ENCODE measurements at places on chromosomes 4 and X. TPM values are rescaled to one million over a fixed set of nuclear protein-coding genes. Genes with fewer than 3 reads are reported as not detected.

PAGE2 gene
- not detected for total RNA-seq

NPNT gene
- total RNA-seq: 0.06 TPM

IGFBP7 gene
- total RNA-seq: not detected

TAF7L gene
- 0.11 TPM for total RNA-seq

TSPAN7 gene
- total RNA-seq: 3.2 TPM

GPR50 gene
- total RNA-seq: not detected

KLHL4 gene
- total RNA-seq: not detected

TENT5D gene
- total RNA-seq: not detected

IQCM gene
- total RNA-seq: not detected

GRCh38 chrX:154351183-154352011, 23.0 kb downstream of the FLNA start:
- no peak for DNase-seq

- no peak for DNase-seq
These were observed 49.5 kb upstream of the MAGEA8 start for GRCh38 chrX:149831473-149831872.

- no peak for DNase-seq
These were observed 69.0 kb downstream of the PARM1 start for GRCh38 chr4:75001871-75002270.

DNA sequence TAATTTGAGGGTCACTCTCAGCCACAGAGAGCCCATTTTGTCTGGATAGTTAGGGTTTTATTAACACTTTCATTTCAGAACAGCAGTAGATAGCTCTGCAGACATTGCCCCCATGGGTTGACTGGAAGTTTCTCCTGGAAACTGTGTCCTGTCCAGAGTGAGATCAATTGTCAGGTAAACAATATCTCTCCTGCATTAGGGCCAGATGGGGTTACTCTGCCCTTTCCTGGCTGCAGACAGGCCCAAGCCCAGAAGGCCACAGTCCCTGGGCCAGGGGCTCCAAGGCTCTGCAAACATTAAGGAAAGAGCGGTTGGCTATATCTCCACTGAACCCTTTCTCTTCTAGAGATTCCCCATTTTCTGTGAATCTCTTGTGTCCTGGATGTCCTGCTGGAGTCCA, 436.8 kb upstream of the PRKX start:
- DNase-seq: no peak

GRCh38 chr4:113013751-113014150, 35.7 kb upstream of the ANK2 start:
- DNase-seq: no peak

- no peak for DNase-seq
These were observed 122.0 kb downstream of the CORIN start for GRCh38 chr4:47715716-47716416.

GRCh38 chrX:38806875-38807621, 5.8 kb downstream of the MID1IP1 start:
- no peak for DNase-seq

GRCh38 chr4:189206953-189207352, 733.7 kb upstream of the FRG1 start:
- DNase-seq: no peak

GRCh38 chrX:42771506-42772335, 6.2 kb downstream of the PPP1R2C start:
- DNase-seq: no peak

DNA sequence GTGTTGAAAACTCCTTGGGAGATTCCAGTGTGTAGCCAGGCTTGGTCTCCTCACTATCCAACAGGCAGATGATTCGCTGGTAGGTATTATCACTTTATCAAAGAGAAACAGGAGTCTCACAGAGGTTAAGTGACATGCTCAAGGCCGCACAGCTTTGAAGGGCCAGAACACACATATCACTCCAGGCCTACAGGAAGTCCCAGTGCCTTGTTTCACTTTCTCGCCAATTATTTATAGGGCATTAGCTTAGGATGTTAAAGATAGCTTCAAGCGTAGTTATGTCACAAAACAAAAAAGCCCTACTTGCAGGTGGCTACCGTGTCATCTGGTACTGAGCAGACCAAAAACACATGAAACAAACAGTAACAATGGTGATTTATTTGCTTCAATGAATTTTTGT, 13.2 kb downstream of the ATP8A1 start:
- no peak for DNase-seq

DNA sequence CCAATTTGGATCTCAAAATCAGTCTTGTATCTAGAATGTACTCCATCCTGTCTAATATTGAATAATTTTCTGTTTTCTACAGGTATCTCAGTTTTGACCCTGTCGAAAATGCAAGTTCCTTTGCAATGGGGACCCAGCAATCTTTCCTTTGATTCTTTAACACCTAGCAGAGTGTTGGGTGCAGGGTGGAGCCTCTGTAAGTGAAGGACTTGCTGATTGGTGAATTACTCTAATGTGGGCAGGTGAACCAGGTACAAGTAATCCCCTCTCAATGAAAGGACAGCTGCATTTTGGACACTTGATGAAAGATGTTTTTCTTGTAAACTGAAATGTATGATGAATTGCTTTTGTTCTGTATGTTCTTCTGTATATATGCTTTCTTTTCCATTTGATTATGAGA, 54.9 kb downstream of the NWD2 start:
- DNase-seq: no peak

DNA sequence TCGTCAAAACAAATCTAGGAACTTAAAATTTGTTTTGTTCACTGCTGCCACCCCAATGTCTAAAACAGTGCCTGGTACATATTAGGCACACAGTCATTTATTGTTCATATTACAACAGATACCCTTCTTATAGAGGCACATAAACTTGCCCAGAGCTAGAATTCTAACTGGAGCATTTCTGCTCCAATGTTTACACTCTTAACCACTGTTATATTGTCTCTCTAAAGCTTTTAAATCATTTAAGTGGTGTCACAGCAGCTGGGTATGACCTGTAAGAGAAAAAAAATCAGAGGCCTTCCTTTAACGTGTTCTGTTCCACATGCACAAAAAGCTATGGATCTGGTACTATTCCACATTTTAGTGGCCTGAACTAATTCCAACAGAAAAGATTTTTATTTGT, 3.0 kb downstream of the UBE2D3 start:
- no peak for DNase-seq

GRCh38 chrX:141668371-141668770, 30.2 kb downstream of the SPANXD start:
- DNase-seq: no peak

GRCh38 chr4:5654791-5655190, 53.6 kb downstream of the EVC2 start:
- no peak for DNase-seq

DNA sequence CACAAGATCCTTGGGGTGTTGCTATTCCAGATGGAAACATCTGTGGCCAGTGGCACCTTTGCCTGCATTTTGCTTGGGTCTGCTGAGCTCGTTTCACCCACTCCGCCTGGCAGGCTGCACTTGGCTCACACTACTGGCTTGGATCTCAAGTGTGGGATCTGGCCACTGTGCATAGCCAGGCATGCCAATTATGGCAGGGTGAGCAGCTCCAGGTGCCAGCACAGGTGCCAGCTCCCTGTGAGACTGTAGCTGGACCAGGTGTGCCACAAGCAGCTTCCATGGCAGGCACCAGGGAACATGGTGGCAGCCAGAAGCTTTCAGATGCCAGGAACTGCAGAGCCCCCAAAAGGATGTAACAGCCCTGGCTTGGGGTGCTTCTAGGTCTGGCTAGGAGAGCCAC, 463.8 kb upstream of the PABPC4L start:
- no peak for DNase-seq

- DNase-seq: no peak
These were observed 28.0 kb upstream of the NDUFC1 start for GRCh38 chr4:139330283-139330682.

DNA sequence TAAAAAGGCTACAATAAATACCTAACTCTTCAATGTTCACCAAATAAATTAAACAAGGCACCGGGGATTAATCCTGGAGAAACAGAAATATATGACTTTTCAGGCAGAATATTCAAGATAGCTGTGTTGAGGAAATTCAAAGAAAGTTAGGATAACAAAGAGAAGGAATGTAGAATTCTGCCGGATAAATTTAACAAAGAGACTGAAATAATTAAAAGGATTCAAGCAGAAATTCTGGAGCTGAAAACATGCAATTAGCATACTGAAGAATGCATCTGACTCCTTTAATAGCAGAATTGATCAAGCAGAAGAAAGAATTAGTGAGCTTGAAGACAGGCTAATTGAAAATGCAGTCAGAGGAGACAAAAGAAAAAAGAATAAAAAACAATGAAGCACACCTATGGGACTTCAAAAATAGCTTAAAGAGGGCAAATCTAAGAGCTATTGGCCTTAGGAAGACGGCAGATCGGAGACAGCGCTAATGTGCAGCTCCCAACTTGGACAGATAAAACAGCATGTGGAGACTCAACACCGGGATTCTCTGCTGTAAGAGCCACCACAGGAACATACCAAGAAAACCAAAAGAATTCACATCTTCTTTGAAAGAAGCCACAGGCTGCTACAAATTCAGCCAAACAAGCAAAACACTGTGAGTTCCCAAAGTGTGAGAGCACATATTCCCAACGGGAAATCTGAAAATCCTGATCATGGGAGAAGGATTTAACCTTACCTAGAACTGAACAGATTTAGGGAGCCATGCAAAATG, 1290.9 kb downstream of the PCDH18 start:
- DNase-seq: no peak

GRCh38 chrX:69705818-69706217, 89.9 kb downstream of the EDA start:
- no peak for DNase-seq

GRCh38 chrX:151734446-151734845, at the start of gene CNGA2:
CNGA2 (plus strand) TSS chrX:151734746; CDS start chrX:151738484, 3,738 bp downstream.
- DNase-seq: no peak

DNA sequence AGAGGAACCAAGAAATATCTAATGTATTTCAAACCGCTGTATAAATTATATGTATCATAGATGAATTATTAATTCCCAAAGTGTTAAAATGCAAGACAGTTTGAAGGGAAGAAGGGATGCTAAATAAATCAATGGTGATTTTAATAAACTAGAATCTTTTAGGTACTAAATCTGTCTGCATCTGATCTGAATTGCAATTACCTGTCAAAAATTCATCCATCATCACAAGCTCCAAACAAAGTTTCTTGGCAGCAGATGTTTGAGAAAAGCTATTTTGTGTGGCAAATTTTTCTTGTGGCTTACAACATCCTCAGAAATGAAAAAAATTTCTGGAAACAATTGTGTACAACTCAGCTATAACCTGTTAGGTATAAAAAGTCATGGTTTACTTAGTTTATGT, 816.0 kb upstream of the NDST4 start:
- no peak for DNase-seq

DNA sequence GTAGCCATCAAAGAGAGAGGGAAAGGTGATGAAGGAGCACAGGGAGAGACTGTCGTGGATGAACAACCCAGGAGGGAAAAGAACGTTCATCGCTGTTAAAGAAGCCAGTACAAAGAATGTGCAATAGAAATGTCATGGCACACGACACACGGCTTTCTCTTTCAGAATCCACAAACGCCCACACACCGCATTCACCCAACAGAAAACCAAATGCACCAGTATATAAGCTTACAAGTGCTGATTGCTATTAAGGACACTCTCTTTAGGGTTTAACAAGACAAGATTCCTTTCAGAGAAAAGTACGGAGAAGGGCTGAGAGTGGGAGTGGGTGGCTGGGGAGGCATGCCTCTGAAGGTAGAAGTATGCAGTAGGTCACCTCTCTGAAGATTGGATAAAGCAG, 80.2 kb downstream of the C4orf51 start:
- no peak for DNase-seq

DNA sequence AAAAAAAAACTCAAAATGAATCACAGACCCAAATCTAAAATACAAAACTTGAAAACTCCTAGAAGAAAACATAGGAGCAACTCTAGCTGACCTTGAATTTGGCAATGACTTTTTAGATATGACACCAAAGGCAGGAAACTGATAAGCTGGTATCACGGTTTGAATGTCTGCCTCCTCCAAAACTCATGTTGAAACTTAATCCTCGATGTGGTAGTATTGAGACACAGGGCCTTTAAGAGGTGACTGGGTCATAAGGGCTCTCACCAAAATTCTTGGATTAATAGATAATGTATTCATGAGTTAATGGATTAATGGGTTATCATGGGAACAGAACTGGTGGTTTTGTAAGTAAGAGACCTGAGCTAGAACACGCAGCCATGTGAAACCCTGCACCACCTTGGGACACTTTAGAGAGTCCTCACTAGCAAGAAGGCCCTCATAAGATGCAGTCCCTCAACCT, 40.5 kb downstream of the FRYL start:
- no peak for DNase-seq

DNA sequence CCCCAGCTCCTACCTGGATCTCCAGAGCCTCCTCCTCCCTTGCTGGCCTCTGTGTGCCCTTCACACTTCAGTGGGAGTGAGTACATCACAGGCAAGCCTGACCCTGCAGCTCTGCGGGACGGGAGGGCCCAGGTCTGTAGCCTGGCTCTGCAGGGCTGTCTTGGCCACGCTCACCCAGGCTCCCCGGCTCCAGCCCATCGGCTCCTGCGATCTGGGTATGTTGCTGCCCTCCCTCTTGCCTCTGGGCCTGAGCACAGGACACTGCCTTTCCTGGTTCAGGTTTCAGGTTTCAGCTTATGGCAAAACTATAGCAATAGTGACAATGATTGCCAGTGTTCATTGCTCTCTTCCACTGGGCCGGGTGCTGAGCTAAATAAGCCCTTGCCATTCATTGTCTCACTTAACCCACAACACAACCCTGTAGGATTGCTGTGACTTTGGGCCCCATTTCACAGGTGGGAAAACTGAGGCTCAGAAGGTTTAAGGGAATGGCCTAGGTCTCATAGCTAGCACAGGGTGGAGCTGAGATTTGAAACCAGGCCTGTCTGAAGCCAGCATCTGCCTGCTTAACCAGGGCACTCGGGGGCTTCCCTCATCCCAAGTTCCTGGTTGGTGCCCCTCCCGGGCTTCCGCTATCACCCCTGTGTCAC, 44.6 kb upstream of the SORCS2 start:
- no peak for DNase-seq

DNA sequence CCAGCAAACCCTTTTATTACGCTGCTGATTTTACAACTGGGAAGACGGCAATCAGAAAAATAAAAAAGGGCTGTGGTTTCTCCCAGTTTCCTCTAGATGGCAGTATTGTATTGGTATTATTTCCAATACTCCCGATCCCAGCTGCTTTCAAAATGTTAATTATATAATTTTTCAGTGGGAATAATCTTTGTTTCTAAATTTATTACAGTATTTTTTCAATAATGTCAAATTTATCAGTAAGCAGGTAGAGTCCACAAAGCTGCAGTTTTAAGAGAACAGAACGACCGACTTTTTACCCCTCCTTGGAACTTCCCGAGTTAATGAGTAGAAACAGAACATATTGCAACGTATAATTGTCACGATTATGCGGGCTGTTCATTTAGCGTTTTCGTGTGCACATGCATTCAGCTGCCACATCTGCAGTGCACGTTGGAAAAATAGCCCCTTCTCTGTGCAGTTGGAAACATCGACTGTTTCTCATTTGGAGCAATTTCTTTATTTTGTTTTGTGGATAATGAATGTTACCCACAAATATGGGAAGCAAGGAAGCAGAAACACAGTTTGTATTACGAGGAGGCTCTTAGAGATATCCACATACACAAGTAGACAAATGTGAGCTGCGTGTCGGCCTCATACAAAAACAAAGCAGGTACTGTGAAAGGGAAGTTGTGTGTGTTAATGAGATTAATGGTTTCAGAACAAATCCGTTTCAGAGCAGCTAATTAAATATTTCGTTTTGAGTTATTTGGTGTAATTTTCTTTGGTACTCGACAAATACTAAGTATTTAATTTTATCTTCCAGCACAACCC, 188.0 kb downstream of the STIM2 start:
- DNase-seq: no peak
